ENCODE measurements at places on chromosomes 4 and X.

GRCh38 chrX:48958635-48959094 is 1.3 kb upstream of the OTUD5 start:
- no peak for DNase-seq

GRCh38 chr4:105934386-105934785 is 39.1 kb downstream of the NPNT start:
- no peak for DNase-seq

DNA sequence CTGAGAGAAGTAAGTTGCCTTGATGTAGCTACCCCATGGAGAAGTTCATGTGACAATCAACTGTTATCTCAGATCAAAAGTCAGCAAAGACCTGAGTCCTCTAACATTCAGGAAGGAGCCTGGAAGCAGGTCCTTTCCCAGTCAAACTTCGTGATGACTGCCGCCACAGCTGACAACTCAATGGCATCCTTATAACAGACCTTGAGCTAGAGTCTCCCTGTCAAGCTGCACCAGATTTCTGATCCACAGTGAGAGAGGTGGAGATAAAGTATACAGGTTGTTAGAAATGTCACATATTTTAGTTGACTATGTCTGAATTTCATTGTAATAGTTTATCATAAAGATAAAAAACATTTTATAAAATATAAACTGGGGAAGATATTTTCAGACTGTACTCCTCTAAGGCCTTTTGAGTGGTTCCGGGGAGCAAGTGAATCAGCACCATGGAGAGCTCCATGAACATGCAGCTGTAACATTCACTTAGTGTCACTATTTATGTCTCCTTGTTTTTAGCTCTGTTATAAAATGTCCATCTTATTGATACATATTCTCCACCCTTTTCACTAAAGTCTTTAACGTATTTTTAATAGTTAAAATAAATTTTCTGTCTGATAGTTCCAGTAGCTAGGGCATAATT is 1653.5 kb upstream of the AGA start:
- DNase-seq: no peak

GRCh38 chr4:104524591-104524990 is 29.9 kb upstream of the CXXC4 start:
- no peak for DNase-seq

Measured in skin of body (tissue), 3 donors.